ENCODE measurements at places on chromosomes 2 and 18.
A peak's percentile ranks its signal among the peaks of the same experiment; 100 is the strongest.

- DNase-seq, result no peak
These were observed 140.7 kb downstream of the ACOXL start for GRCh38 chr2:110873056-110873502.

- no peak for DNase-seq
These were observed 101.9 kb downstream of the PRKCE start for GRCh38 chr2:45753381-45753780.

DNA sequence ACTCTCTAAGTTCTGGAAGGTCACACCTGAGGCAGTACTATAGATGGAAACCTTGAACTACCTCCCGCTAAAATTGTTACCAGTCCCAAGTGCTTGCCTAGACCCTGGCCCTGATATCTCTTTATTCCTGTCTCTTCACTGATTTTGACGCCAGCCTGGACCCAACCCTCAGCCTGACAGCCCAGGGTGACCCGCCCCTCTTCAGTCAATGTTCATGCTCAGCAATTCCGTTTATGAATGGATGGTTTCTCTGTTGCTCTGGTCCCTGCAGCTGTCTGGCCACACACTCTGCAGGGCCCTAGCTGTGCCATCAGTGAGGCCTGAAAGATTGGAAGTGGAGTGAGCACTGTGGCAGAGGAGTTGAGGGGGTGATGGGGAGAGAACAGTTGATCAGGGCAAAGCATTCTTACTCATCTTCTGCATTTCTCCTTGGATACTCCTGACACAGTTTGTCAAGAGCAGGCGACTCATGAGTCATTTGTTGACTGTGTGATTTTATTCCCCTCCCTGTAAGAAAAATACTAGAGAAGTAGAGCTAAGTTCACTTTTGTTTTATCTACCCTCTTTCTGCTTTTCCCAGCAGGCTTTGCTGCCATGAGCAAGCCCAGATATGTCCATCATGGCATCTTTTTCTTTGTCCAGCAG lies 46.0 kb downstream of the NPAS2 start:
- no peak for DNase-seq

- DNase-seq, result no peak
These were observed 2.5 kb downstream of the ITGAV start for GRCh38 chr2:186592137-186592875.

GRCh38 chr2:216694082-216694825 lies 1.1 kb downstream of the IGFBP5 start:
- DNase-seq, result peak; percentile 80

DNA sequence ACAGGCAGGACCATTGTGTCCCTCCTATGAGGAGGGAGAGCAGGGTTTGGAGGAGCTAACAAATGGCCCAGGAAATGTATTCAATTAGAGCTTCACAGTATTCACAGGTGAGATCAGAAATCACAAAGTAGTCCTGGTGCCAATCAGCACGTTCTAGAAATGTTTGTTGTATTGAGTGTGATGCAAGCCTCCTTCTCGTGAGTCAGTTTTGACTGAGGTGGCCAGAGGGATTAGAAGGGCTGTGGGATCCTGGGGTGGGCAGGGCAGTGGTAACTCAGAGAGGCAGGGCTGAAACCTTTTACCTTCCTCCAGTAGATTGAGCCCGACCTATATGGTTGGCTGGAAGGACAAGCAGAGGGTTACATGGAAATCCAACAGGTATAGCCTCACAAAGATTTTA lies 95.0 kb downstream of the BOD1L2 start:
- DNase-seq, result no peak

GRCh38 chr2:153059338-153060052 lies 341.1 kb downstream of the ARL6IP6 start:
- no peak for DNase-seq

DNA sequence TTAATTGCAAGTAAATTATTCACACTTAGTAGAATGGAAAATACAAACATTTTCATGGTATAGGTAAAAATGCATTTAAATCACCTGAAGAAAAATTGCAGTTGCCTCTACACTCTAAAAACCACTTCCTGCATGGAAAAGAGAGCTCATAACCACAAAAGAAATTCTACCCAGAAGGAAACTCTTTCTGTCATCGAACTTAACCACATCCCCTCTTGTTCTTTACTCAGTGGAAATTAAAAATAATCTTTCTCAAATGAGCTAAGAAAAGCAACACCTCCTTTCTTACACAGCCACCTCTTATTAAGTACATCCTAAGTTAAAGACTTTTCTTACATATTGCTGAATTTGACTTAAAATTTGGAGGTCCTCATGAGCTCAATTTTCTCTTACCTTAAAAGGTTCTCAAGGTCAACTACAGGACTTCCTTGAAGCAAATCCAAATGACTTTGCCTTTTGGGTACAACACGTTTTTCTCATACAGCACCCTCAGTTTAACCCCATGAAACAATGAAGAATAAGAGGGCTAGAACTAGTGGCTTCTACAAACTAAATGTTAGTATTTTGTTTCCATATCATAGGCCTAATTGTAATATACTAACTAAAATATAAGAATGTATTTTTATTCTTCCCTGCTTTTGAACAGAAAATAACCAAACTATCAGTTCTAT lies 109.1 kb upstream of the CRIM1 start:
- DNase-seq, result no peak

DNA sequence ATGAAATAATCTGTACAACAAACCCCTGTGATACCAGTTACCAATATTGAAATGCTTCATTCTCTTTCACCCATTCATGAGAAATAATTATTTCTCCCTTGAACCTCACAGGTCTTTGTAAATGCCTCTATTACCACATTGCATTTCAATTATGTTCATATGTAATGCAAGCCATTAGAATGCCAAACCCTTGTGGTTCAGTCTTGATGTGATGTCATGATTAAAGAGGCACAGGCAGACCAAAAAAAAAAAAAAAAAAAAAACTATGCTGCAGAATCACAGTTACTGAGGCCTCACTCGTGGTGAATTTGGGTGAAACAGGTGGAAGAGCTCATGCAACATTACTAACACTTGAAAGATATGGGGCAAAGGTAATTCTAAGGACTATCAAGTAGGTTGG lies 9.4 kb upstream of the EPG5 start:
- no peak for DNase-seq

GRCh38 chr2:49248506-49248905 lies 94.2 kb upstream of the FSHR start:
- DNase-seq, result no peak

DNA sequence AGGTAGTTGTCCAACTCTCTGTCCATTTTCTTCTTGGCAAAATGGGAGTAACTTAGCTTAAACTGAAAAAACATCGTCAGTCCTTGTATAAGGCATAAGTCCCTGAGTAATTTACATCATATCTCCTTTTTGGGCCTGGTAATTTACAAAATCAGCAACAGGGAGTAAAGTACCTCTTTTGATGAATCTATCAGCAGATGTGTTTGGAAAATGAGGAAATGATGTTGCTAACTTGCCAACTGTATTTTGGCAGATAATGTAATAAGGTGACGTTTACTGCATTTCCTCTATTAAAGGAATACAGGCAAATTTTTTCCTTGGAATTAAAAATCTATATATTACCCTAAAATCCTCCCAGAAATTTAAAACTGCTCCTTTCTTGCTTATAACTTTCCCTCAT lies 29.2 kb downstream of the ANKRD44 start:
- no peak for DNase-seq

DNA sequence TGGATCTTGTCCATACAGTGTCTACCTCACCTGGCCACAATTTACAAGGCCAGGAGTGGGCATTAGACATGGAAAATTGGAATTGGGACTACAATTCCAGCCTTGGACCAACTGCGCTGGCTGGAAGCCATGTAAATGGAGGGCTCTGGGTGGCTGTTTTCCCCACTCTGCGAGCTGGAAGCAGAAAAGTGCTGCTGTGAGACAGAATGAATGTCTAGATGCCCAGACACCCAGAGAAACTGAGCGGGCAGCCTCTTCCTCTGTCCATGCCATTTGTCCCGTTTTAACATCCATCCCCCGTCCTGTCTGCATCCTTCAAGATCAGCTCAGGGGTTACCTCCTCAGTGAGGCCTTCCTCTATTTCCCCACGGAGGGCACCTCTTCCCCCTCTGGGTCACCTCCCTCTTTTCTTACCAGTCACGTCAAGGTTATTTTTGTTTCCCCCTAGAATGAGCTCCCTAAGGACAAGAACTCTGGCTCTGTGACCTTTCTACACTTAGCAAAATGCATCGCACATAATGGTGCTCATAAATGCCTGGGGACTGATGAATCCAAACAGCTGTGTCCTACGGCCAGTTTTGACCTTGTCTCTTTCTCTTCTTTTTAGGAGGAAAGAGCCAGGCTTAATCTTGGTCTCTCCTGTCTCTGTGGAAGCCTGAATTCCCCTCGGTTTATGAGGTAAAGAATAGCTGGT lies 41.2 kb downstream of the MCFD2 start:
- no peak for DNase-seq

DNA sequence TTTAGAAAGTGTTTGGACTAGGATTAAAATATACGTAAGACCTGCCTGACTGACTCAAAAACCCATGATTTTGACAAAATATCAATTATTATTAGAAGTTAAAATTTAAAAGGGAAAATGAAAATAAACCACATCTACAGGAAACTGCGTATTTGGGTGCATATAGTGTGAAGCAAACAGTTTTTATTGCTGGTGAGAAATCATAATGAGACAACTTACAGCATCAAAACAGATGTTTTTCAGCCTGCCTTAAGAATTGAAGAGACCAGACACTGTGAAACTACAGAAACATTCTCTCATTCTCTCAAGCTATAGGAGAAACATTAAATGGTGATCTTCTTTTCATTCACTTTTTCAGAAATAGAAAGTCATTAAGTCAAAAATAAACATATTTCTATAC lies 62.9 kb downstream of the RAD51AP2 start:
- DNase-seq, result no peak

GRCh38 chr18:78978349-78979055 lies 1.1 kb upstream of the SALL3 start:
- no peak for DNase-seq

GRCh38 chr2:11379558-11379957 lies 35.1 kb upstream of the ROCK2 start:
- DNase-seq, result no peak

DNA sequence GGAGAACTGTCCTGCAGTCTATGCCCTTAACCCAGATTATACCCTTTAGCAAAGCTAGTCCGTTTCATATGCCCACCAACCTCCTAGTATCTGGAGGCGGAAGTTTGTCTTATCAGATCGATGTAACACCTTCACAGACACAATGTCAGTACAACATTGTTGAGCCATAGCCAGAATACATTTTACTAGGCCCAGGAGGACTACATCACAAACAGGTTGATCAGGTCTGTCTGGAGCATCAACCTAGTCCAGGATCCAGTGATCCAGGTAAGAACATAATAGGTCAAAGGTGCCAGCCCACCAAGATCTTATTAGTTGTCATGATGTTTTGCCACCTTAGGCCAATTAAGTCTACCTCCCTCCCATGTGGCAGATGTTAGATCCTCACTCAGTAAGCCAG lies 2.0 kb upstream of the TPRKB start:
- DNase-seq, result no peak

- no peak for DNase-seq
These were observed 2.2 kb upstream of the SSB start for GRCh38 chr2:169796441-169796840.

- no peak for DNase-seq
These were observed 108.8 kb downstream of the FAM117B start for GRCh38 chr2:202743613-202744012.

GRCh38 chr2:241068942-241069810 lies 32.9 kb downstream of the MTERF4 start:
- peak; percentile 66 for DNase-seq

DNA sequence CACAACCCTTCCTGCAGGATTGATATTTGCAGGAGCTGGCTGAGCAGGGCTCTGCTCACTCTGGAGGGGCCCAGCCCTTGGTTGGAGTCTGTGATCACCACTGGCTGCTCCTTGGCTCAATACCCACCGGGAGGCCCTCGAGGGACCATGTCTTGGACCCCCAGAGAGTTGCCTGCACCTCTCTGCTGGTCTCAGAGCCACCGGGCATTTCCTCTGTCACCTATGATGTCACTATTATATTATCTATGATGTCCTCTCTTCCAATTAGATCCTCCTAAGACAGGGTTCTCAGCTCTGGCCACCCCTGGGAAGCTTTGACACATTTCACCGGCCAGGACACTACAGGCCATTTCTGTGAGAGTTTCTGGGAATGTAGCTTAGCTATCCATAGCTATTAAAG lies 113.1 kb downstream of the PDCL3 start:
- DNase-seq, result no peak

- DNase-seq, result no peak
These were observed 151.4 kb upstream of the SIX3 start for GRCh38 chr2:44789971-44790721.

GRCh38 chr2:152395572-152395971 lies 60.6 kb downstream of the FMNL2 start:
- no peak for DNase-seq

- DNase-seq, result no peak
These were observed 12.5 kb upstream of the LBH start for GRCh38 chr2:30218814-30219213.

- no peak for DNase-seq
These were observed 58.8 kb upstream of the LYPD6 start for GRCh38 chr2:149271575-149271974.

- no peak for DNase-seq
These were observed 51.9 kb downstream of the SLC4A1AP start for GRCh38 chr2:27715318-27716210.

DNA sequence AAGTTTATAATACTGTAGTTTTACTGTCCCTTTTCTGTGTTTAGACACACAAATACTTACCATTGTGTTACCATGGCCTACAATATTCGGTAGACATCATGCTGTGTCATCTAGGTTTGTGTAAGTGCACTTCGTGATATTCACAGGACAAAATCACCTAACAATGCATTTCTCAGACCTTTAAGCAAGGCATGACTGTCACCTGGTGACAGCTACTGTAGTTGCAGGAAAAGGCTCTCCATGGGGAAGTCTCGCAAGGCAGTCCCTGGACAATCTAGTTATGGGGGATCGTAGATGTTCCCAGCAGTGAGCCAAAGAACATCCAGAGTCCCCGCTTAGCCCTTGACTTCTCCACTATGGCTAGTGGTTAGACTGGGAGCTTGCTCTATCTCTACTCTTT lies 73.1 kb downstream of the EIF2AK3 start:
- DNase-seq, result no peak

DNA sequence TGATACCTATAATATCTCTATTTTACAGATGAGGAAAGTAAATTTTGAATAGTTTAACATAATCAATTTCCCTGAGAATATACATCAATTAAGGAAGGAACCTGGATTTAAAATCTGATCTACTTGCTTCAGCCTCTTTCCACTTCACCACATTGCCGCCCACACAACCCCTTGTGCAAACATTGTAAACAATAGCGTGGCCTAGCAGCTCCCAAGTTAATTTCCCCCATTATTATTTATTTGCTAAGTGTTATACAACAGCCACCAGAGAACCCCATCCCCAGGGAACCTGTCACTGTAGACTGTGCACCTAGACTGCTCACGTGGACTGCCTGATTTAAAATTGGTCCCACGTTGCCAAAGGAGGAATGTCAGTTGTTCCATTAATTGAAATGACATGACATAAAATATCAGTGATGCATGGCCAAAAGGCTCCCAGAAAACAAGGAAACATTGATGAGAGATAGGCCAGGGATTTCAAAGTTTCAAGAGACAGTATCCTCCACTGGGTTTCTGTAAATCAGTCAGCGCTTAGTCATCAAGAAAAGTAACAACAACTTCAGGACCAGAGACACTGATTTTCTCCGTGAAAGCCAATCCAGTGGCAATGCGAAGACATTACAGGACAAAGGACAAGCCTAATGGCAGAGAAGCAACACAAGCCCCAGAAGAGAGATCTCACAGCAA lies 41.3 kb downstream of the SCG2 start:
- DNase-seq, result no peak

GRCh38 chr2:159326569-159327255 lies 40.2 kb upstream of the WDSUB1 start:
- no peak for DNase-seq
